Stimulated activated CD8-positive, alpha-beta memory T cell treated with anti-CD3 and anti-CD28 coated beads, Interleukin-4, amount 100 ng/mL, for 4 hours (primary cell): ENCODE measurements at places on chromosomes 4 and X.

GRCh38 chrX:12021698-12022097 lies 116.6 kb upstream of the FRMPD4 start:
- DNase-seq, result no peak

- no peak for DNase-seq
These were observed 481.0 kb downstream of the SPRY1 start for GRCh38 chr4:123877551-123877950.

GRCh38 chrX:31392513-31392912 lies 320.7 kb upstream of the FTHL17 start:
- DNase-seq, result no peak

DNA sequence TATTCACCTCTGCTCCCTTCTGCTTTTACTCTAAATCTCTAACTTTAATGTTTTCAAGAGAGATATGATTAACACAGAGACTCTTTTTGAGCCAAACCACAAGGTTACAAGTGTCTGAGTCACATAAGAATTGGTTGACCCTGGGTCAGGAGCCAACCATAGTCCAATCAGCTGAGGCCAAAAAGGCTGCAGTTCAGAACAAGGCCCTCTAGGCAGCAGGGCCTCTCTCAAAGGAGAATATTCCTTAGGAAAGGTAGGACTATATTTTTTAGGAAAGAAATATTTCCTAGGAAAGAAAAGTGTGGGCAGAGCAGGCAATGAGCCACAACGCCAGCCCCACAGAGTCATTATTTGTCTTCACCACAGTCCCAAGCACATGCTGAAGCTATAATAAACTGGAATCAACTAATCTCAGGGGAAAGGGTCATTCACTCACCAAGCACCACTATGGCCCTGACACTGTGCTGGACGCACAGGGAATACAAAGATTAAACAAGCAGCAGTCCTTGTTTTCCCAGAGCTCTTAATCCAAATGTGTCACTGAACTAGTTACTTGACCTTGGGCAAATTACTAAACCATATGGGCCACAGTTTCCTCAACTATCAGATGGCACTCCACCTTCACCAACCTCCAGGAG lies 2.2 kb downstream of the ATP8A1 start:
- no peak for DNase-seq

- DNase-seq, result no peak
These were observed 249.9 kb downstream of the PRDM5 start for GRCh38 chr4:120672558-120673147.

DNA sequence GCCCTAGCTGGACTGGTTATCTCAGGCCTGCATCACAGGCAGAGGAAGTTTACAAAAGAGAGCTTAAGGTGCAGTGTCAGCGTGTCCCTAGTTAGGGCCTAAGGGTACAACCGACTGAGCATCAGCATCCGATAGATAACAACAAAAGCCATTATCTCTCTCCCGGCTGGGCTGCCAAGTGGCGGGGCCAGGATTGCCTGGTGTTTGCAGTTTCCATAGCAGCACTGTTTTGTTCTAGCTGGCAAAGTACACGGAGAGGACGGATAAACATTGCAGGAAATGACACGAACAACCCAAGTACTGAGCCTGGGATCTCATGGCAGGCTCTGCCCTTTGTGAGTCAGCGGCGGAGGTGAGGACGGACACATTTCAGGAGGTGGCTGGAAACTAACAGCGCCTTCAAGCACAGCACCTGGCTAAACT lies 104.7 kb upstream of the NOCT start:
- DNase-seq, result no peak

DNA sequence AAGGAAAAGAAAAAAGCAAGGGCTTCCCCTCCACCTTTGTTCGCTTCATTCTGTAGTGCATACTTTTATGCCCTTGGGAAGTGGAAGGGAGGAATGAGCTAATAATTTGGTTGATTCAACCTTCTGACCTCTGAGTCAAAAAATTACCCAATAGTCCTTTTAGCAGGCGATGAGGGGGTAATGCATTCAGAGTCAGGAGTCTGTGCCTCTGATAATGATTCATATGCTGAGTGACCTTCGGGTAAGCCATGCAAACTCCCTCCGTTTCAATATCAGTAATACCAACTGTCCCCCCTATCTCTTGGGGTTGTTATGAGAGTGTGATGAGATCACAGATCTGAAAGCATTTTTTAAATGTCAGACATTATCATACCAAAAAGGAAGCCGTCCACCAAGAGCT lies 41.6 kb upstream of the ACSL4 start:
- no peak for DNase-seq

DNA sequence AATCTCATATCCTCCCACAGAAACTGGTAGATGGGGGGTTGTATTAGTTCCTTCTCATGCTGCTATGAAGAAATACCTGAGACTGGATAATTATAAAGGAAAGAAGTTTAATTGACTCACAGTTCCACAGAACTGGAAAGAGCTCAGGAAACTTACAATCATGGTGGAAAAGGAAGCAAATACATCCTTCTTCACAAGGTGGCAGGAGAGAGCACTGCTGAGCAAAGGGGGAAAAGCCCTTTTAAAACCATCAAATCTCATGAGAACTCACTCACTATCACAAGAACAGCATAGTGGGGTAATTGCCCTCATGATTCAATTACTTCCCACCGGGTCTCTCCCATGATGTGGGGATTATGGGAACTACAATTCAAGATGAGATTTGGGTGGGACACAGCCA lies 250.5 kb upstream of the GPRIN3 start:
- DNase-seq, result no peak

DNA sequence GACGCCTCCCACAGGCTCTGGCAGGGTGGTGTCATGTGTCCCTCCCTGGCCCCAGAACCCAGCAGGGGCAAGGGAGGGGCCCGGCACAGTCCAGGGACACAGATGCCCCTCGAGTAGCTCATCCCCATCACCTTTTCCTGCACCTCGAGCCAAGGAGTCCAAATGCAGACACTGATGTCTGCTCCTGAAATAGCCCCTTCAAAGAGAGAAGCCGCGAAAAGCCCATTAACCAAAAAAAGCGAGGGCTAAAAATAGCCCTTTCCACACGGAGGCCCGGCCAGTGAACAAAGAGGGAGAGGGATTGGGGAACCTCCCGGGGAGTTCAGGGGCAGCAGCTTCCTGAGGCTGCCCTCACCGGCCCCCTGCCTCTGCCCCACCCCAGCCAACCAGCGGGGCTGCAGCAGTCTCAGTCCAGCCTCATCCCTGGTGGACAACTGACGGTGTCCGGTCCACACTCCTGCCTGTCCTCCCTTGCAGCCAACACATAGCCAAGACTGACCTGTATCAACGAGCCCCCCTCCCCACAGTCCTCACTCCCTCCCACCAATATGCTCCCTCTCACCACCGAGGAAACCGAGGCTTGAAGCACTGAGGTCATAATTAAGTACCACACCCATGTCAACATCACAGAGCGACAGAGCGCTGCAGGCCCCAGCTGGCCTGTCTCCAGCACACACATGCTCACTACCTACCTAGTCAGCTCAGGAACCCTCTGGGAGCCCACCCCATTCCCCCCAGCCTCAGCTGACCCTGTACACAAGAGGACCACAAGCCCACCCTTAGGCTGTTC lies 23.9 kb downstream of the WDR1 start:
- DNase-seq, result no peak

DNA sequence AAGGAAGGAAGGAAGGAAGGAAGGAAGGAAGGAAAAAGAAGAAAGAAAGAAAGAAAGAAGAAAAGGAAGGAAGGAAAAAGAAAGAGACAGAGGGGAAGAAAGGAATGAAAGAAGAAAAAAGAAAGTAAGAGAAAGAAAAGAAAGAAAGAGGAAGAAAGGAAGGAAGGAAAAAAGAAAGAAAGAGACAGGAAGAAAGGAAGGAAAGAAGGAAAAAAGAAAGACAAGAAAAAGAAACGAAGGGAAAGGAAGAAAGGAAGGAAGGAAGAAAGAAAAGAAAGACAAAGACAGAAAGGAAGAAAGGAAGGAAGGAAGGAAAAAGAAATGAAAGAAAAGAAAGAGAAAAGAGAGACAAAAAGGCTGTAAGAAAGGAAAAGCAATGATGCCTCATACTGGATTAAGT lies 101.1 kb upstream of the PPP2R3B start:
- no peak for DNase-seq
